GM23338 (cell line): ENCODE measurements at places on chromosomes 4 and X. TPM values are rescaled to one million over a fixed set of nuclear protein-coding genes. Genes with fewer than 3 reads are reported as not detected.

TMEM131L gene
- total RNA-seq = 32.2 and 35.0 TPM in 2 replicates

UBL4A gene
- 39.0 and 43.7 TPM in 2 replicates for total RNA-seq

UGT2B10 gene
- not detected in 2 replicates for total RNA-seq

ZCCHC13 gene
- total RNA-seq = not detected in 2 replicates

GPR119 gene
- not detected in 2 replicates for total RNA-seq

ZMAT1 gene
- 1.5 and 2.2 TPM in 2 replicates for total RNA-seq

ATOH1 gene
- 0.27 and 0.69 TPM in 2 replicates for total RNA-seq

NSD2 gene
- total RNA-seq = 69.6 and 84.4 TPM in 2 replicates

VGLL1 gene
- total RNA-seq = not detected in 2 replicates

TREX2 gene
- total RNA-seq = 1.7 and 4.6 TPM in 2 replicates

GPAT3 gene
- total RNA-seq = 2.0 and 5.7 TPM in 2 replicates

TKTL2 gene
- total RNA-seq = 0.07 TPM in 1 of 2 replicates, not detected in the other

MPP1 gene
- 24.4 and 27.2 TPM in 2 replicates for total RNA-seq

RBMXL3 gene
- not detected in 2 replicates for total RNA-seq

GAB3 gene
- total RNA-seq = 0.50 and 1.8 TPM in 2 replicates

PFKFB1 gene
- total RNA-seq = not detected in 2 replicates

CENPVL2 gene
- total RNA-seq = 4.4 and 5.2 TPM in 2 replicates

MAGEB3 gene
- total RNA-seq = not detected in 2 replicates

CSAG1 gene
- total RNA-seq = not detected in 2 replicates

DDIT4L gene
- 7.0 and 11.5 TPM in 2 replicates for total RNA-seq

LAP3 gene
- total RNA-seq = 46.4 and 63.6 TPM in 2 replicates

PNMA6F gene
- 0.78 and 0.83 TPM in 2 replicates for total RNA-seq

SHISA3 gene
- 4.4 and 6.6 TPM in 2 replicates for total RNA-seq

NLGN3 gene
- 15.3 and 17.2 TPM in 2 replicates for total RNA-seq

ARHGAP36 gene
- 0.21 TPM in 1 of 2 replicates, not detected in the other for total RNA-seq

GAGE2A gene
- total RNA-seq = not detected in 2 replicates

UCHL1 gene
- total RNA-seq = 1,758 and 1,823 TPM in 2 replicates

SPANXA1 gene
- total RNA-seq = 0.45 TPM in 1 of 2 replicates, not detected in the other

RPS3A gene
- 3,506 and 4,648 TPM in 2 replicates for total RNA-seq

MMRN1 gene
- not detected in 2 replicates for total RNA-seq

SSX4B gene
- total RNA-seq = 0.19 TPM in 1 of 2 replicates, not detected in the other

MAGEA3 gene
- total RNA-seq = not detected in 2 replicates

AR gene
- total RNA-seq = 13.3 and 13.4 TPM in 2 replicates

KCND1 gene
- 5.3 and 5.6 TPM in 2 replicates for total RNA-seq

MAGEA9B gene
- 0.52 TPM in 1 of 2 replicates, not detected in the other for total RNA-seq

TMSB15C gene
- total RNA-seq = 3.9 and 5.8 TPM in 2 replicates

RAI2 gene
- 0.83 and 1.4 TPM in 2 replicates for total RNA-seq

GPR82 gene
- not detected in 2 replicates for total RNA-seq

HPGDS gene
- not detected in 2 replicates for total RNA-seq

KIAA1210 gene
- not detected in 2 replicates for total RNA-seq

PLAC8 gene
- total RNA-seq = 0.83 and 1.9 TPM in 2 replicates

CT45A10 gene
- total RNA-seq = not detected in 2 replicates

ERCC6L gene
- total RNA-seq = 21.2 and 23.1 TPM in 2 replicates

SMPX gene
- total RNA-seq = 0.70 TPM in 1 of 2 replicates, not detected in the other

ARR3 gene
- total RNA-seq = not detected in 2 replicates

UVSSA gene
- 11.8 and 27.7 TPM in 2 replicates for total RNA-seq

GYG2 gene
- total RNA-seq = 47.0 and 63.8 TPM in 2 replicates

TLR10 gene
- 0.14 TPM in 1 of 2 replicates, not detected in the other for total RNA-seq

LNX1 gene
- total RNA-seq = 5.4 and 7.3 TPM in 2 replicates

ZNF674 gene
- 5.5 and 5.8 TPM in 2 replicates for total RNA-seq

NEUROG2 gene
- not detected in 2 replicates for total RNA-seq

HPF1 gene
- 37.6 and 57.6 TPM in 2 replicates for total RNA-seq

PRAF2 gene
- total RNA-seq = 6.3 and 7.7 TPM in 2 replicates

GATA1 gene
- not detected in 2 replicates for total RNA-seq
